ENCODE measurements at places on chromosomes 5 and 9.

- no peak for DNase-seq
Measured at GRCh38 chr5:91118796-91119195, 264.3 kb downstream of the ARRDC3 start.

DNA sequence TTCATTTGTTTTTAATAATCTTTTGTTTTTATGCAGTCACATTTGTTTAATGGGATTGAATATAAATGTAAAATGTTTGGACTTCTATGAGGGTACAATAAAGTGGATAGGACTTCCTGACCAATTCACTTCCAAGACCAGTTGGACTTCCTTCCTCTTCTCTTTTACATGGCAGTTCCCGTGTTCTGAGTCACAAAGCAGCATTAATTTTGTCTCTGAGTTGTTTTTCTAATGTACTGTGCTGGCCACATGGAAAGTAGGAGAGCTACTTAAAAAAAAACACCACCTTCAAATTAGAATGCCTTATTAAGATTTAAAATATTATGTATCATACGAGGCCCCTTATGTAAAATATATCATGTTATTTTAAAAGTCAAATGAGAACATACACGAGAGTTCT is 87.3 kb downstream of the CCDC171 start:
- DNase-seq, result no peak

DNA sequence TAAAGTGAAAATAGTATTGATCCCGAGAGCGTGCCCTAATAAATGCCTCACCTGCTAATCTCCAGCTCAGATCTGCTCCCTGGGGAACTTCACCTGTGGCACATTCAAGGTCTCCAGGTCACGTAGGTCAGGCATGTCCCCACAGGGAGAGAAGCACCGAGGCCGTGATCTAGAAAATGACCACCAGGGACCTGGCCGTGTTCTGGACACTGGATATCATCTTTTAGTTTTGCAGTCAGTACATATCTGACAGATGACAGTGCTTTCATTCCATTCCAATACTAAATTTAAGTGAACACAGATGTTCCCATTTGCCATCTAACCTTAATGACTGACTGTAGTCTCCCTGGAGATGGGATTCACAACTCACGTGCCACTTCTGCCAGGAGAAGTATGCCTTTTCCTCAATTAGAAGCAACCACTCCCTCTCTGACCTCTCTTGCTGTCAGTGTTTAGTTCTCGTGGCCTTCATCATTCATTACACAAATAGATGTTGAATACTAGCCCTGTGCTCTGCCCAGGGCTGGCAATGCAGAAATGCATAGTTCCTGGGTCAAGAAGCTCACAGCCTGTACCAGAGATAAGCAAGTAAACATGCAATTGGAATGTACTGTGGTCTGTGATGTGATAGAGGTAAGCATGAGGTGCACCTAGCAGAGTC is 276.5 kb downstream of the NTRK2 start:
- no peak for DNase-seq

- no peak for DNase-seq
Measured at GRCh38 chr5:42454216-42454995, 31.2 kb downstream of the GHR start.

- peak; percentile 22 for DNase-seq
Measured at GRCh38 chr9:93451849-93452709, 594 bp downstream of the FAM120A start.

- no peak for DNase-seq
Measured at GRCh38 chr5:8961956-8962355, 583.9 kb downstream of the SEMA5A start.

DNA sequence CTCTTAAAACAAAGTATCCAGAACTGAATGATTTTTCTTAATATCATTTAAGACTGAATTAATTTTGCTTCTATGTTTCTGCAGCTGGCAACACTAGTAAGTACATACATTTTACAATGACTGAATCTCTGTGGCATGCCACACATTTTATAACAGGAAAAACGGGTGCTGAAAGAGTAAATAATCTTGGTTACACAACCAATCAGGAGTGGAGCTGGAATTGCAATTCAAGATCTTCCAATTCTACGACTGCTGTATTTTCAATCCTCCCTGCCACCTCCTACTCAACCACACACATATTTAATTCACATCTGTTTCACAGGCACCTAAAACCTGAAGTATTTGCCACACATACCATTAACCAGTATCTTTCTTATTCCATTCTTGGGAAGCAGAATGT is 52.7 kb upstream of the NR5A1 start:
- no peak for DNase-seq

DNA sequence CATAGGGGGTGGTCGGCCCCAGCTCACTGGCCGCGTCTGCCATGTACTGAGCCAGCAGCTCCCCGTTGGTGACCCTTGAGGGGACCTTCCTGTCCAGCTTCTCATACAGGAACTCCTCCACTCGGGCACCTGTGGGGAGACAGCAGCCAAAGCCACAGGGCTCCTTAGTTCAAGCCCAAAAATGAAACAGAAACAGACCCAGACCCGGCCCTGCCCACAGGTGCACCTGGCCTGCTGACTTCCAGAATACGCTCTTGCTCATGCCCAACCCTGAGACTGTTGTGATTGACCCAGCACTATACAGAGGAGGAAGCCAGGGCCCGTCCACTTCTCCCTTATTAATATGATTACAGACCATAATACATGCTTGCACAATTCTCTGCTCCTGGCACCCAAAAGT is 7.0 kb downstream of the SH3GLB2 start:
- peak; percentile 56 for DNase-seq

DNA sequence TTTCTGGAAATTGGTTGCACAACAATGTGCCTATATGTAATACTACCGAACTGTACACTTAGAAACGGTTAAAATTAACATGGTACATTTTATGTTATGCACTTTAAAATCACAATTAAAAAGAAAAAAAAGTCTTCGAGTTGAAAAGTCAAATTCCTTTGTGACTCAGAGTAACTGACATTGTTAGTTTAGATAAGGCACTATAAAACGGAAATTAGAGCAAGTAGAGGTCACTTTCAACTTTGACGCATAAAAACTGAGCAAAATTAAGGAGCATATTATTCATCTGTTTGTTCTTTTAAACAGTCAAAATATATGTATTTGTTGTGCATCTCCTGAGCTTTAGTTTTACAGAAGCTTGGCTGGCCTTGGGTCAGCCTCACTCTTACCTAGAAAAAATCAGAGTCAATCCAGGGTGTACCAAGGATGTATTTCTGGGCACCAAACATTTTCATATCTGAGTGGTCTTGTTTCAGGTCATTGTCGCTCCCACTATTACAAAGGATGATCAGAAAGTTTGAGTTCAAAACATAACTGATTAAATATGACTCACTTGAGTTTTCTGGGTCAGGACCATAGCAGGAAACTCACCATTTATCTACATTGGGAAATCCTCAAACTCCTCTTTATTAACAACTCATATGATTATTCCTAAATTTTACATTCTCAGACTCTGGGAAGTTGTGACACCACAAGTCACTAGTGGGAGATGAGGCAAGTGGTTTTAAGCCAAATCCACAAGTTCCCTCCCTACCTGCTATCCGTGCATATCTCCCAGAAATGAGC is 160.6 kb downstream of the CCDC192 start:
- DNase-seq, result no peak

GRCh38 chr9:82570226-82570625 is 492.7 kb downstream of the RASEF start:
- no peak for DNase-seq

- DNase-seq, result no peak
Measured at GRCh38 chr5:151424892-151425523, 22.4 kb upstream of the SLC36A1 start.

- no peak for DNase-seq
Measured at GRCh38 chr5:14218897-14219573, 75.9 kb downstream of the TRIO start.

GRCh38 chr9:135722365-135722764 is 20.4 kb downstream of the KCNT1 start:
- no peak for DNase-seq

DNA sequence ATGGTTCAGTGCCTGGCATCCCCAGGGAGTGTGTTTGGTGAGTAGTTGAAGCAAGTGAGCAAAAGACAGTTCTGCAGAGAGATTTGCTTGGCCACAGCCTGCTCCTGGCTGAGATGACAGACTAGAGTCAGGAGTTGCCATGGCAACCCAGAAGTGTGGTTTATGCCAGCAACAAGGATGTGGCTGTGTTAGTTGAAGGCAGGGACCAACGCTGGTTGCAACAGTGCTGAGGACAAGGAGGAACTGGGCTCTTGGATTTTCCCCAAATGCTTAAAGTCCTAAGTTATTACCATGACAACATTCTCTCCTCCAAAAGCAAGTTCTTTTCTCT is 2.7 kb downstream of the NXNL2 start:
- DNase-seq, result no peak

DNA sequence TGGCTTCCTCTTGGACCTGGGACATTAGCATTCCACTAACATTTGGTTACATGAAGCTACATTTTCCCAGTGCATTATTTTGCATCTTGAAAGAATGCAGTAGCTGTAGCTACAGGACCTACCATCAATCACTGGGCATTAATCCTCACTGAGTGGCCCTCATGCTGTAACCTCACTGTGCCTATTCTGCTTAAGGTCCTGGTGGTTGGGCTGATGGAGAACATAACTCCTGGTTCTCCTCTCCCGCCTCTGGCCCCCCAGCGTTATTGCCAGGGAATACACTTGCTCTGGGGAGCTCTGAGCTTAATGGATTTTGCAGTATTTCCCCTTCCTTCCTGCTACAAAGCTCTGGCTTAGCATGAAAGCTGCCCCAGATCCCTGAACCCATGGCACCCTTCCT is 111.5 kb upstream of the EQTN start:
- no peak for DNase-seq

- no peak for DNase-seq
Measured at GRCh38 chr5:103938146-103938695, 375.6 kb upstream of the NUDT12 start.
